ENCODE measurements at places on chromosomes 3 and 15. TPM values are rescaled to one million over a fixed set of nuclear protein-coding genes. Genes with fewer than 3 reads are reported as not detected.

Gene SIDT1
- 2.6 TPM for total RNA-seq

DNA sequence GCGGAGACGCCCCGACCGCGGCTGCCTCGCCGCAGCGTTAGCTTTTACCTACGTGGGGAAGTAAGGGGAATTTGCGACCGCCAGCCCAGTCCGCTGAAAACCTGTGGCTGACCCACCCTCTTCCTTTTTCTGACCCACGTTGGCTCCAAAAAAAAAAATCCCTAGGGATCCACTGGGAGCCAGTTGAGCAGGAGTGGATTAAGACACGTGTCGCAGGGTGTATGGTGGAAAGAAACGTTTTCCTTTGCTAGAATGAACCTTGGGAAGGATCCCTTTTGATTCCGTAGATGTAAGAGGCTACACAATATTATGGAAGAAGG lies 575 bp upstream of the PCYT1A start:
- no peak for DNase-seq

- DNase-seq, result no peak
Observed at GRCh38 chr3:55443346-55443745, 43.8 kb downstream of the WNT5A start.

- DNase-seq, result no peak
Observed at GRCh38 chr3:51703068-51703760, 3.7 kb upstream of the GRM2 start.

Gene ENTPD3
- 0.49 TPM for total RNA-seq

GRCh38 chr3:99630815-99631214 lies 7.6 kb upstream of the COL8A1 start:
- no peak for DNase-seq

DNA sequence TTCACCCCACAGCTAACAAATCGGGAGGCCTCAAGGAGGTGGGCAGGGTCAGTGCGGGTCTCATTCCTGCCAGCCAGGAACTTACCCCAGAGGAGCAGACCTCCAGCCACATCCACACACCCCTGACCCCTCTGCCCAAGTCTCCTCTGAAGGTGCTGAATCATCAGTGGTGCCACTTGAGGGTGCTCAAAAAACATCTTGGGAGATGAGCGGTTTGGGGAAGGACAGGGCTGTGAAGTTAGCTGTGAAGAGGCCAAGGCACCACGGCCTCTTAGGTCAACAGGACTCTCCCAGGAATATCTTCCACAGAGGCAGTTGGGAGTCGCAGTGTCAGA lies 1.2 kb downstream of the DAPK2 start:
- no peak for DNase-seq

Gene BCHE
- 1.5 TPM for total RNA-seq

Gene PLA2G4E
- 0.05 TPM for total RNA-seq

- peak; percentile 75 for DNase-seq
Observed at GRCh38 chr15:64842986-64843561, 1.4 kb downstream of the PLEKHO2 start.

GRCh38 chr3:172847292-172847691 lies 96.8 kb downstream of the ECT2 start:
- no peak for DNase-seq
